HuH-7 (cell line): ENCODE measurements at places on chromosomes 1 and 21.

- DNase-seq, result no peak
Observed at GRCh38 chr1:242196914-242197313, 198.0 kb upstream of the MAP1LC3C start.

GRCh38 chr1:54120698-54121481 is 31.9 kb downstream of the CDCP2 start:
- no peak for DNase-seq

DNA sequence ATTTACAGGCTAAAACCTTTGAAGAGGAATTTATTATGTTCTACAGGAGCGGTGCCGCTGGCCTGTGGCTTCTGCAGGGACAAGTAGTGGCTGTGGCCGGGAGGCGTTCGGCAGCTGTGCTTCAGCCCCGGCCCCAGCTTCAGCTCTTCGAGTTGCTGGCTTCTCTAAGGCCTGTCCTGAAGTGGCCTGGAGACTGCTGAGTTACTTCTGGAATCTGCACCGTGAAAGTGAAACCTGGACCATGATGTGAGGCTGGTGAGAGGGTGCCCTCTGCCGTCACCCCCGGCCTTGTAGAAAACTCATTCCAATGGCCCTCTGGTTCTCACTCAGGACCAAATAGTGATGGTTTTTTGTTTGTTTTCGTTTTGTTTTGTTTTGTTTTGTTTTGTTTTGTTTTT is 48.1 kb downstream of the PRKCZ start:
- DNase-seq, result no peak

DNA sequence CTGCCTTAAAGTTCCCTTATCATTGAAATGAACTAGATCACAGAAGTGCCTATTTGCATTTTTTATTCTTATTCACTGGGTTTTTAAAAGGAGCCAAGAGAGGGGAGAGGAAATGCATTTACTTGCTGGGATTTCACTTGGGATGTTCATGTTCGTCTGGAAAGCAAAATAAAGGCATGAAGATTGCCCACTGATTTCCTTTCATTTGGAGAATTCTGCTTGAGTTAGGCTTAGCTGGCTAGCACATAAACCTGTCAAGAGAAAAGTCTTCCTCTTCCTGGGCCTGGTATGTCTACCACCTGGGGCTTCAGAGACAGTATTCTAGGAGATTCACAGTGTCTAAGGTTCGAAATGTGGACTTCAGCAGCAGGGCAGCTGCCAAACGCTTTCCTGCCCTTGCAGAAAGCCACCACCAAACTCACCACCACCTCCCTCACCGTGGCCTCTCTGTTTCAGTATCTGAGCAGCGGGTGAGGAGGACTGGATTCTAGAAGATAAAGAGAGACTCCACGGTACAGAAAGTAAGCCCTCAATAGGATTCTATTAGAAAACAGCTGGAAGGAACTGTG is 44.5 kb downstream of the HIVEP3 start:
- no peak for DNase-seq

GRCh38 chr21:14526199-14526598 is 19.9 kb downstream of the SAMSN1 start:
- DNase-seq, result no peak

- DNase-seq, result no peak
Observed at GRCh38 chr1:224726441-224727182, 110.5 kb downstream of the CNIH3 start.

DNA sequence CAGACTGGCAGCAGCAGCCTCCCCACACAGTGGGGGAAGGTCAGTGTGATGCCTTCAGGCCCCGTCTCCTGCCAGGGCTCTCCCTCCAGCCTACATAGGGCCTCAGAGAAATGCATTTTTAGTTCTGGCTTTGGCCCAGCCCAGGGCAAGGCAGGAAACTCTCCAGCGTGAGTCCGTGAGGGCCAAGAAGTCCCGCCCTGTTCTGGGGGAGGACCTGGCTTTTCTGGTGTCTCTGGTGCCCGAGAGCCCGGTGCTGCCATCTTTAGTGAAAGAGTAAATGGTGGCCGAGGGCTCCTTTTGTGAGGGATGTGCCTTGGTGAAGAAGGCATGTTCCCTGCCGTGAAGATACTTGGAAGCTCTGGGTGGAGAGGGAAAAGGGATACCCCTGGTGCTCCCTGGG is 14.8 kb upstream of the DIP2A start:
- DNase-seq, result no peak

- DNase-seq, result no peak
Observed at GRCh38 chr1:219781491-219781890, 146.9 kb downstream of the SLC30A10 start.

- DNase-seq, result no peak
Observed at GRCh38 chr1:53366901-53367502, 39.1 kb upstream of the LRP8 start.

- DNase-seq, result no peak
Observed at GRCh38 chr21:37550618-37551330, 184.2 kb downstream of the DYRK1A start.

DNA sequence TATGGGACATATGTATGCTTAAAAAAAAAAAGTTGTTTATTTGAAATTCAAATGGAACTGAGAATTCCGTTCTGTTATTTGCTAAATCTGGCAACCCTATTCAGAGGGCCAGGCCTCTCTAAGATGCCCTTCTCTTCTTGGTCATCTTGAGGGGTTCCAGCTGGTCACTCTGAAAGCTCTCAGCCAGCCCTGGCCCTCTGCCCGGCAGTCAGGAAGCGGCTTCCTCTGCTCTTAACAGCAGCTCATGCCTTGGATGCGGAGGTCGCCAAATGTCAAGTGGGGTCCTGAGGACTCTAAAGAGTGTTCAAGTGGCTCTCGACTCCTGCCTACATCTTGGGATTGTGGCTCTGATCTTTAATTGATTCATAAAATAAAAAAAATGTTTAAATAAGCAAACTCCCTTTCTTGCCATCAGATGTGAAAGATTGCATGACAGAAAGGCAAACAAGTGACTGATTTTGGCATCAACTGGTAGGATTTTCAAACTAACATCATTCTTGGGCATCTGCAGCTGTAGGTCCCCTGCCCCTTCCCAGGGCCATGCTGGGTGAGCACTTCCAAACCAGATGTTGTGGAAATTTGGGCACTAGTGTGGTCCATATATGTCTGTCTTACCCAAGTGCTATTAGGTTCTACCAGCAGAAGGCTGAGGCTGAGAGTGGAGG is 130.8 kb downstream of the PRDM2 start:
- no peak for DNase-seq

GRCh38 chr1:12065872-12066271 is 2.8 kb downstream of the TNFRSF8 start:
- DNase-seq, result no peak

DNA sequence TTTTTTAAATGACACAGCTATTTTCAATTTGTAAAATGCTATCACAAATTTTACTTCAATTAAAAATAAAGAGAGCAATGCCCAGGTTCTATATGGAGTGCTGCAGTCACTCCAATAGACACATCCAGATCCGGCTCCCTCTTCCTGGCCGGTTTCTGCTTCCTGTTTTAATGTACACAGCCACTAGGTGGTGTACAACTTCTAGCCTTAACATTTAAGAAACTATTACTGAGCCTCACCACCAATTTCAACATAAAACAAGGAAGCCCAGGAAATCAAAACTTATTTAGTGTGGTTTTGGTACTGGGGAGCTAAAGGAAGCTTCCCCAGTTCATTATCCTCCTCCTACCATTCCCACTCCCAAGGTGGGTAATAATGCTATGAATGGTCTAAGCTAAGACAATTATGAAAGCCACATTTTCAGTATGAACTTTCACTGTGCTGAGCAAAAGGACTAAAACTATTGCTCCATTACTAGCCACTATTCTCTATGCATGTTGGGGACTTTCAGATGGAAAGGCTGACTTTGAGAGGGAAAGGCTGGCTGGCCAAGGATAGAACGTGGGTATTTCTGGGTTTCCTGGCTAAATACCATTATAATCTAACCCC is 25.5 kb upstream of the MTMR11 start:
- DNase-seq, result peak; percentile 41

DNA sequence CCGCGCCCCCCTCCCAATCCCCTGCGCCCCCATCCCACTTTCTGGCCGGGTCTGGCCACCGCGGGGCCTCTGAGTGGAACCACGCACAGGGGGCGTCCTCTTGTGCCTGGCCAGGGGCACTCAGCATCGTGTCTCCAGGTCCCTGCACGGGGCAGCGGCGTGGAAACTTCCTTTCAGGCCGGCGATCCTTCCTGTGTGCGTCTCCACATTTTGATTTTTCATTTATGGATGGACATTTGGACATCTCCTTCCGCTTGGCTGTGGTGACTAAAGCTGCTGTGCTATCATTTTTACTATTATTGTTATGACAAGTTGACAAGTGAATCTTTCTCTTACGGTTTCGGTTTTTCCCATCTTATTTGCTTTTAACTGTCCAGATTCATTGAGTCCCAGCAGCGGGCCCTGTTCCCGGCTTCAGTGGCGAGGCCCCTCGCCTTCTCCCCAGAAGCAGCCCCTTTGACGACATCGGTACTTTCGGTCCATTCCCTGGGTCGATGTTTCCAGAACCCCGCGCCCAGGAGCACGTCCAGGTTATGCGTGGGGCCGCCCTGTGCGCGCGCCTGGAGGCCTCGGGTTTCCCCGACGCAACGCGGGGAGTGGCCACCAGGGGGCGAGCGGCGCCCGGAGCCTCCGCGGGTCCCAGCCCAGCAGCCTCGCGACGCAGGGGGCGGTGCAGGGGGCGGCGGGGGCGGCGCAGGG is 12.4 kb upstream of the SLC19A1 start:
- peak; percentile 81 for DNase-seq

GRCh38 chr1:116971258-116971860 is 30.2 kb upstream of the CD101 start:
- no peak for DNase-seq

DNA sequence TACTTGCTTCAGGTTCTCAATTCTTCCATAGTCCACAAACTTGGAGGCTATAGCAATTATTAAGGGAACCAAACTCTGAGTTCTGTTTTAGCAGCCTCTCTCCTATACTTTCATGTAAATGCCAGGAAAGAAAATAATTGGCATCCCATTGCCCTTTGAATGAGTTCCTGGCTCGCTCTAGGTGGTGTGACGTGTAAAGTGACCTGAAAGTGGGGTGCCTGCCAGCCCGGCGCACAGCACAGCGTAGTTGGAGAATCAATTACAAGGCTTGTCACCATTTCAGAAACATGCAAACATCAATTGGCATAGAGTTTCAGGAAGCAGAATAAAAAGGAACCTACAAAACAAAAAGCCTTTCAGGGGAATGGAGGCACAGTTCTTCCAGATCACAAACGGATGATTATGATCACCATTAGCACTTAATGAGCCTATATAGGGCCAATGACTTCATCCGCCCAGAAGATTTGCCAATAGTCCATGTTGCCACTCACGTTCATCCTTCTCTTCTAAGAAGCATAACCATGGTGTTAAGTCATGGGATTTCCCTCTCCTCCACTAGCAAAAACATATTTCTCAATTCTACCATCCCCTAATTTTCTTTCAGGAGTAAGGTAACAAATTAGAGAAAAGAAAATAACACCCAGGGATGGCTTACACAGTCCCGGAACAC is 354.6 kb upstream of the ADGRL2 start:
- no peak for DNase-seq

GRCh38 chr1:186244825-186245224 is 130.2 kb downstream of the TPR start:
- no peak for DNase-seq

- DNase-seq, result no peak
Observed at GRCh38 chr1:56125316-56125715, 454.0 kb downstream of the PLPP3 start.

DNA sequence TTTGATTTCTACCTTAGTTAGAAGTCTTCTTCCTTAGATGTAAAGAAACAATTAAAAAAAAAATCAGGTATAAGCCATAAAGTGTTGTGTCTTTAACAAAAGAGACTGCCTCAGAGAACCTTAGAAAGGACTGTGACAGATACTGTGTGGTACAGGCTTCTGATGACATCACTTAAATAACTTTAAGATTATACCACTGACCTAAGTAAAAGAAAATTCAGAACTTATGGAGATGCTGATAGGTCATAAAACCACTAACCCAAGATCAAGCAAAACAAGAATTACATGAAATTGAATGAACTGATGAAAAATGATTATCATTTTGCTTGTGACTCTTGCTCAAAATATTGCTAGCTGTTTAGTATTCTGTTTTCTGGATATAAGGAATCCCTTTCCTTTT is 220.8 kb downstream of the NRIP1 start:
- no peak for DNase-seq

- DNase-seq, result no peak
Observed at GRCh38 chr1:16076031-16076864, 2.8 kb upstream of the FAM131C start.

DNA sequence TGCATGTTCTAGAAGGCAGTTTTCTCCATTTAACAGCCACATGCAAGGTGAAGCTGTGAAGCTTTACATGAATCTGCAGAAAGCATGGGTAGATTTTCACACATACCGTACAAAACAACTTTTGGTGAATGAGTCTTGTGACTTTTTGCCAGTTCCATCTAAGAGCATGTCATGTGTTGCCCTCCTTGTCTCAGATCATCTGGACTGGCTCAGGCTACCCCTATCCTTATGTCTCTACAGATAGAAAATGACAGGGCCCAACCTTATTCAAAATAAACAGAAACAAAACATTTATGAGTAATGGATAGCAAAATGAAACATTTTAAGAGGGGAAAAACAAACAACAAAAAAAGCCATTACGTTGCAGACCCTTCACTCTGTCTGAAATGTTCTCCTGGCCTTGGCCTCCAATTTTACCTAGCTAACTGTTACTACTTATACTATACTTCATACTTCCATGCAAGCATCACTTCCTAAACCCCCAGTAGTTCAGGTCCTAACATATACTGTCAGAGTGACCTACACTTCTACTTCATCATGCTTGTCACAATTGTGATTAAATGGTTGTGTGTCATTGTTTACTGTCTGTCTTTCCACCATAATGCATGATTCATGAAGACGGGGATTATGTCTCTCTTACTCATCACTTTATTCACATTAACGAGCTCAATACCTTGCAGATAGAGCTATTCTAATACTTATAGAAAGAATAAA is 39.0 kb downstream of the LRRC8C start:
- DNase-seq, result no peak

DNA sequence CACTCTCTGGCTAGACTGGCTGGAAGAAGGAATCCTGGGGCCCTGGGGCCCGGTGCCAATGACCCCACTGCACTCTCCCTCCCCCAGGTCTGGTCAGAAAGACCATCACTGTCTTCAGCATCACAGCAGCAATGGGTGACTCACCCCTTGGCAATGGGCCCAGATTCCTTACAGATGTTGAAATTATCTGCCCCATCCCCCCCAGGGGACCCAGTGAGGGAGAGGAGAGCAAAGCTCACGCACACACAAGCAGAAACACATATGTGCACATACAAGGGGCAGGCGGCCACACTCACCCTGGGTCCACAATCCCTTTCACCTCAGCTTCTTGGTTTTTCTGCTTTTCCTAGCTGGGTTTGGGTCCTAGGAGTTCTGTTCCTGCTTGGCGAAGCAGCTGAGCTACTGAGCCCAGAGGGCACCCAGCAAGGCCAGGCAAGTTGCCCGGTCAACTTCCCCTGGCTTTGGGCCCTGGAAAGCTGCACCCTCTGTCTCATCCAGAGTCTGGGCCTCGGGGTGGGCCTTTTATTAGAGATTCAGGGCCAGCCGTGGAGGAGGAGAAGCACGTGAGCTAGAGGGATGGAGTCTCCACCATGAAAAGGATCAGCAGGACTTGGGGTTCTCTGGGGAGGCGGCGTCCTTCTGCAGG is 2.6 kb downstream of the COL16A1 start:
- DNase-seq, result peak; percentile 63

GRCh38 chr21:32452641-32453040 is 40.1 kb downstream of the EVA1C start:
- DNase-seq, result no peak
